DMS79 (cell line): ENCODE measurements at places on chromosomes 12 and 14.

DNA sequence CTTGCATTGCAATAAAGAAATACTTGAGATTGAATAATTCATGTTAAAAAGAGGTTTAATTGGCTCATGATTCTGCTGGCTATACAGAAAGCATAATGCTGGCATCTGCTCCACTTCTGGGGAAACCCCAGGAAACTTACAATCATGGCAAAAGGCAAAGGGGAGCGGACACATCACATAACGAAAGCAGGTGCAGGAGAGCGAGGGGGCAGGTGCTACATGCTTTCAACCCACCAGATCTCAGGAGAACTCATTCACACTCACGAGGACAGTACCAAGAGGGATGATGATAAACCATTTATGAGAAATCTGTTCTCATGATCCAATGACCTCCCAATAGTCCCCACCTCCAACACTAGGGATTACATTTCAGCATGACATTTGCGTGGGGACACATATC, 172.6 kb downstream of the RASSF9 start:
- no peak for DNase-seq

DNA sequence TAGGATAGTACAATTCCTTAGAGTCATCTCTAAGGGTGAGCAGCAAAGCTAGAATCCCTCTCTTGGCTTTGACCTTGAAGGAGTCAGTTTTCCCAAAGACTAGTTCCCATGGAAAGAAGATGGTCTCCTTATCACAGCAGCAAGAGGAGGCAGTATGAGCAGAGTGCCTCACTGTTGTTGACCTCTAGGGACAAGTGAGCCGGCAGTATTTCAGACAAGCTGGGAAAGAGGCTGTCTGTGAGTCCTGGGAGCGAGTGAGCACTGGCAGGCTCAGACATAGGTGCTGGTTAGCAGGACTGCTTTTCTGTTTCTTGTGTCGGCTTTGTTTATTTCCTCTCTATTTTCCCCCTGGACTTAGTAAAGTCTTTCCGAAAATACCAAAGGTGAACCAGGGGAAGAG, 60.7 kb downstream of the NTF3 start:
- no peak for DNase-seq

- no peak for DNase-seq
Measured at GRCh38 chr12:22474970-22475720, 69.2 kb downstream of the C2CD5 start.

DNA sequence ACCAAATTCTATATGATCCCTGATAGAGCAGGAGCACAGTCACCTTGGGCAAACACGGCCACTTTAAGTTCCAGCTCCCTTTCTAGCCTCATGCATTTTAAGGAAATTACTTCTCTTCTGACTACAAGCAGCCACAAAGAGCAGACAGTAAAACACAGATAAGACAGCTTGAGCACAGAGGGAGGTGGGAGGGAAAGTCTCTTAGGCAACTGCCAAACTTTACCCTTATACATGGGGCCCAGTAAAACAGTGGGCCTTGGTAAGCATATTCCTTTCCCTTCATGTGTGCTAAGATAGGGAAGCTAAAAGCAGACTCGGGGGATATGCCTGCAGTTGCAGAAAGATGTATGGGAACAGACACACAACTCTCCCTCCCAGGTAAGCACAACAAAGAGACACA, 235.9 kb downstream of the CPNE8 start:
- DNase-seq: no peak

GRCh38 chr14:65438266-65438933, 25.9 kb downstream of the FUT8 start:
- DNase-seq: no peak

GRCh38 chr12:109147954-109148353, 31.6 kb downstream of the ACACB start:
- DNase-seq: no peak

- DNase-seq: no peak
Measured at GRCh38 chr12:53101931-53102781, 1.1 kb upstream of the SOAT2 start.

GRCh38 chr12:56296295-56296694, 3.8 kb downstream of the CS start:
- DNase-seq: no peak

DNA sequence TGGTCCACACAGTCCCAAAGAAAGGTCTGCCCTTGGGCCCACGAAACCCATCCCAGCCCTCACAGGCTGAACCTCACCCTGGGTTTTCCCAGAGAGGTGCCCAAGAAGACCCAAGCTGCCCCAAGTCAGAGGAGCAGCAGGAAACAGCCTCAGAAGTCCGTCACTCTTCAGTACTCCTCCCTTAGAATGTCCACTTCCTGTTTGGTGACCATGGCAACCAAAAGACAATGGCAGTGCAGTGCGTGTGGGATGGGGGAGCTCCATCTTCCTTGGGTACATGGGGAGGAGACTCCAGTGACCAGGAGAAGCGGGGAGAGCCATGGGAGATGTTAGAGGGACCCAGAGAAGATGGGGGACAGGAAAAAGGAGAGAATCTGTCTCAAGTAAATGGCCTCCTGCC, 11.3 kb downstream of the SELPLG start:
- no peak for DNase-seq

- no peak for DNase-seq
Measured at GRCh38 chr12:47316609-47317049, 236.9 kb upstream of the AMIGO2 start.

GRCh38 chr14:69612014-69612782, 802 bp downstream of the SUSD6 start:
- DNase-seq: no peak

DNA sequence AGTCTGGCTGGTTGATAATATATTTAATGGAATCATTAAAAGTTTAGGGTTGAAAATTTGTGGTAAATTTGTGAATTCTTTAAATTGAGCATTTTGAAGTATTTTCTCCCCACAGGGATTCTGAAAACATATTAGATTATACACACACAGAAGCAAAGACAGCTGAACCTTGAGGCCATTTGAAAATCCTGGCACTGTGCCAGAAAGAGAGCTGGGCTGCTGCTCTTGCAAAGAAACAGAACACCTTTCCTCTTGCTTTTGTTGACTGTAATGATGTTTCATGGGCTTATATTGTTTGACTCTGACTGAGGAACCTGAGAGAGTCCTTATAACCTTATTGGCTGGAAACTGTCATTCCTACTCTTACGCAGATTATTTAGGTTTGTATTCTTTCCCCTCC, 4.8 kb downstream of the RNF34 start:
- peak; percentile 81 for DNase-seq

GRCh38 chr14:92759300-92759678, 10.9 kb upstream of the LGMN start:
- no peak for DNase-seq

GRCh38 chr12:110281549-110282299, 677 bp downstream of the ATP2A2 start:
- DNase-seq: no peak

DNA sequence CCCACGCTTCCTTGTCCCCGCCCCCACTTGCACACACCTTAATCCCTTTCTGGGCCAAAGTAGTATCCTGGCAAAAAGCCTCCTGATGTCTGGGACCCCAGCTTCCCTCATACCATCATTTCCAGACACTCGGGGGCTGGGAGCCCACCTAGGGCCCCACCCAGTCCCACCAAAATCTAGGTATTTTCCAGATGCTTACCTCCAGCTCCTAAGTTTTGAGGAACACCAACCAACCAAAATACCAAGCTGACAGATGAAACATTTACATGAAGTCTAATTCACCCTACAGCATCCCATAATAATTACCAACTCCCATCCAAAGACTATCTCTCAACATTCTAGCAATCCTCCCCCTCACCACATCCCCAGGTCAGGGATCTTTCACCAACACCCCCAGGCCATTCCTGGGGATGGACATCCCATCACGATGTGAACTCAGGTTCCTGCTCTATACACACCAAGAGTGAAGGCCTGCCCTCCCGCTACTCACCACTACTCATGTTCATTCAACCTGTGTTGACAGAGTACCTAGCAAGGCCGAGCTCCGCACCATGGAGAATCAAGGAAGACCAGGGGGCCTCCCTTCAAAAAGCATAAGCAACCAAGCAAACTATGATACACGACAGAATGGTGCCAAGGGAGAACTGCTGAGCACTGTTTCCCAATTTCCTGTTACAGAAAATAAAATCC, 1.6 kb upstream of the CHD4 start:
- DNase-seq: no peak

- peak; percentile 75 for DNase-seq
Measured at GRCh38 chr14:64696355-64696857, 7.8 kb upstream of the PLEKHG3 start.

- DNase-seq: peak; percentile 26
Measured at GRCh38 chr12:127811988-127812387, 455.0 kb upstream of the TMEM132C start.

DNA sequence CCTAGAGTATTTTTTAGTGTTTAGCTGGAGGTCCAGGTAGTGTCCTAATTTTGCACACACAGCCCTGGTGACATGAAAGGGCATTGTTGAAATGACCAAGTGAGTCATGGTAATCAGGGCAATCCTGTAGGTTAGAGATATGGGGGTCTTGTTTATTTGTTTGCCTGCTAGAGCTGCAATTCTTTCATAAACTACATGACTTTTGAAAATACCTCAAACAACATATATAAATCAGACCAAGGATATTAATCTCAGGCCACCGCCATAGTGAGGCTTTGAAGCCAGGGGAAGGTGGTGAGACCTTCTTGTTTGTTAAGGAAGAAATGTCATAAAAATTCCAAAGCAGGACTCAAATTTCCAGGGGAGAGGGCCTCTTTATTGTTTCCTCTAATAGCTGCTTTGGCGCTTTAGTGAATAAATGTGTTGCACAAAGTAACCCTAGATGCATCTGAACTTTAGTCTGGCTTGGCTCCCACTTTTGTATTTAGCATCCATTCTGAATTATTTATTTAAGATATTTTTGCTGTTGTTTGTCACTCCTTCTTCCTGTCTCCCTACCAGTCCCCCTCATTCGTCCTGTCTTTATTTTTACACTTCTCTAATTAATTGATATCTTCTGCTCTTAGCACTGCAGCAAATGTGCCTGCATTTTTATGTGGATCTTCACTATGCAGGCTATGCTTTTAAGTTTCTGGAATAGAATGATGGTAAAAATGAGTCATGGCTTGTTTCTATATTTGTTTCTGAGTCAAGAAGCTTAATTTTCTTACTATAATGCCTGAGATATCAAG, 430.3 kb downstream of the RAD51B start:
- no peak for DNase-seq

- DNase-seq: no peak
Measured at GRCh38 chr12:104519190-104520019, 62.7 kb downstream of the CHST11 start.

- no peak for DNase-seq
Measured at GRCh38 chr14:91406982-91407381, 10.6 kb downstream of the CCDC88C start.

GRCh38 chr12:111823891-111824290, 18.1 kb upstream of the MAPKAPK5 start:
- DNase-seq: no peak

GRCh38 chr14:66680216-66680615, 172.3 kb downstream of the GPHN start:
- DNase-seq: no peak

DNA sequence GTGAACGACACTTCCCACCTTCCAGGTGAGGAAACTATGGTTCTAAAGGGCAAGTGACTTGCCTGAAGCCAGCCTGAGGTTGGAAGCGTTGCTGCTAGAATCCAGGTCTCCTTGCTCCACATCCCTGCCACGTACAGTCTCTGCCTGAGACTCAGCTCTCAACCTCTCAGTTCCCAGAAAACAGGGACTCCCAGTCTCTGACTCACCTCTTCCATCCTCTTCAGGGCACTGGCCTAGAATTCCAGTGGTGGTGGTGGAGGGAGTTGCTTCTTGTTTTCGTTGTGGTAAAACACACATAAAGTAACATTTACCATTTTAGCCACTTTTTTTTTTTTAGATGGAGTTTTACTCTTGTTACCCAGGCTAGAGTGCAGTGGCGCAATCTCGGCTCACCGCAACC, 7.3 kb downstream of the GPR68 start:
- no peak for DNase-seq

DNA sequence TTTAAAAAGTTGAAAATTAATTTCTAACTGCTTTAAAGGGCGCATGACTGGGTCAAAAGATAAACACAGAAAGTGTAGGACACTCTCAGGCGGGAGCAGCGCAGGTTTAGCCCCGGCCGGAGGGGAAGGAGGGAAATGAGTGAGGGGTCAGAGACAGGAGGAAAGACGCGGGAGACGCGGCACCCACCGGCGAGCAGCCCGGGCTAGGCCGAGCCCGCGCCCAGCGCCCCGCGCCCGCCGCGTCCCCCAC, 591 bp downstream of the GXYLT1 start:
- DNase-seq: no peak

DNA sequence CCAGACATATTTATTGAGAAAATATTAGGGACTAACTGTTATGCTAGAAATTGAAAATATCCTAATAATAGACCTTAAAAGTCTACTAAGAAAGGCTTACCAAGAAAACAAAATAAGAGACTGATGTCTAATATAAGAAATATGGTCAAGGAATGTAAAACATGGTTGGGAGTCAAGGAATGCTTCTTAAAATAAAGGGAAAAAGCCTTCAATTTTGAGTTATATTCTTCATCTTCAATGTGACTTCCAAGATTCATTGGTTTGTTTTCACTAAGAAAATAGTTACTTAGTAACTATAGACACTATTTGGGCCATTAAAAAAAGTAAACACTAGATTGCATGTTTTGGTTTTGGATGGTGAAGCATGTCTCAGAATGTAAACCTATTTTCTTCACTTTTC, 88.1 kb upstream of the ETV6 start:
- no peak for DNase-seq

- no peak for DNase-seq
Measured at GRCh38 chr12:101021911-101022388, 188.1 kb downstream of the SLC5A8 start.

DNA sequence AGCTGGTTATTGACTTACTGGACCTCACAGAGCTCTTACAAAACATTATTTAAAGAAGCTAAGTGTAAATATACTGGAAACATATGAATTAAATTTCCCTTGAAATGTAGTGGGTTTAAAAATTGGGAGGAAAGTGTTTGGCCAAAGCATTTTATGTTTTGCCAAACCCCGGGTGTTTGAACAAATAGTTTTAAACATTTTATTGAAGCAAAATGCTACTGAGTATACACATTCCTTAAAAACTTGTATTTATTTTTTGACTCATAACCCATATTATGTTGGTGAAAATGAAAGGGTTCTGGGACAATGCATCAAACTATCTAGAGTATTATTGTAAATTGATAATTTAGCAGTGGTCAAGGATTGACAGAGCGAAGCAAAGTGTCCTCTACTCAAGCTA, 1048.5 kb downstream of the SLC6A15 start:
- DNase-seq: no peak

- no peak for DNase-seq
Measured at GRCh38 chr14:33631441-33631840, 319.4 kb downstream of the EGLN3 start.

- no peak for DNase-seq
Measured at GRCh38 chr12:107163413-107163812, 70.1 kb upstream of the CRY1 start.

- no peak for DNase-seq
Measured at GRCh38 chr14:105783707-105784106, 257.3 kb downstream of the TMEM121 start.

DNA sequence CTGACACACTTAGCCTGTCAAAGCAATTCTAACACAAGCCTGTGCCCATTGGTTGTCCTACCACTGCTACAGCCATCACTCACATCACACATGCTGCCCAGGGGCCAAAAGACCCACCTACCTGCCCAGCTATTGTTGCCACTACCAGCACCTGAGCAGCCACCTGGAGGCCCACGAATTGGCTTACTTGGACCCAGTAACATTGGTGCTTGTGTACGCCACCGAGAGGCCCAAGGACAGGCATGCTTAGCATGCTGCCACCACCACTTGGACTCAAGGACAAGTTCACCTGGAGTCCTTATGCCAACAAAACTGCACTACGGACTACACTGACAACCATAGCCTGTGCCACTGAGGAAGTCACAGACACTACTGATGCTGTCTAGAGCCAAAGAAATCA, 221.1 kb downstream of the SLC38A4 start:
- no peak for DNase-seq
